ENCODE measurements at places on chromosomes 1 and 21.

- DNase-seq, result no peak
Measured at GRCh38 chr1:235648954-235649367, 623 bp downstream of the GNG4 start.

DNA sequence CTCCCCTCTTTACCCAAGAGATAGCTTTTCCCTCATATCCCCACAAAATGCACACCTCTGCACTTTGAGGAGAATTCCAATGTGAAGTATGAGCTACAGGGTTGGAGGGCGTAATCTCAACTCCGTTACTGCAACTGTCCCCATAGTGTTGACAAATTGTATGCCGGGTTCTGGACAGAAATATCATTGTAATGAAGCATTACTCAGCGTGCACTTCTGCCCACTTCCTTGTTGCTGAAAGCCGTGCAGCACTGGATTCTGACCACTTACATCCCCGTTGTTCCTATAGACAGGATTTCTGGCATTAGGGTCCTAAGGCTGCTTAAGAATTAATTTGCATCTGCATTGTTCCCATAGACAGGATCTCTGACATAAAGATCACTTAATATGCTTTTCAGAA is 205.6 kb downstream of the RHOU start:
- DNase-seq, result no peak

GRCh38 chr21:42768324-42769121 is 110.8 kb downstream of the WDR4 start:
- DNase-seq, result no peak

- DNase-seq, result no peak
Measured at GRCh38 chr21:36990508-36991205, 15.8 kb upstream of the RIPPLY3 start.

GRCh38 chr1:206814716-206815341 is 42.5 kb upstream of the IL10 start:
- no peak for DNase-seq

DNA sequence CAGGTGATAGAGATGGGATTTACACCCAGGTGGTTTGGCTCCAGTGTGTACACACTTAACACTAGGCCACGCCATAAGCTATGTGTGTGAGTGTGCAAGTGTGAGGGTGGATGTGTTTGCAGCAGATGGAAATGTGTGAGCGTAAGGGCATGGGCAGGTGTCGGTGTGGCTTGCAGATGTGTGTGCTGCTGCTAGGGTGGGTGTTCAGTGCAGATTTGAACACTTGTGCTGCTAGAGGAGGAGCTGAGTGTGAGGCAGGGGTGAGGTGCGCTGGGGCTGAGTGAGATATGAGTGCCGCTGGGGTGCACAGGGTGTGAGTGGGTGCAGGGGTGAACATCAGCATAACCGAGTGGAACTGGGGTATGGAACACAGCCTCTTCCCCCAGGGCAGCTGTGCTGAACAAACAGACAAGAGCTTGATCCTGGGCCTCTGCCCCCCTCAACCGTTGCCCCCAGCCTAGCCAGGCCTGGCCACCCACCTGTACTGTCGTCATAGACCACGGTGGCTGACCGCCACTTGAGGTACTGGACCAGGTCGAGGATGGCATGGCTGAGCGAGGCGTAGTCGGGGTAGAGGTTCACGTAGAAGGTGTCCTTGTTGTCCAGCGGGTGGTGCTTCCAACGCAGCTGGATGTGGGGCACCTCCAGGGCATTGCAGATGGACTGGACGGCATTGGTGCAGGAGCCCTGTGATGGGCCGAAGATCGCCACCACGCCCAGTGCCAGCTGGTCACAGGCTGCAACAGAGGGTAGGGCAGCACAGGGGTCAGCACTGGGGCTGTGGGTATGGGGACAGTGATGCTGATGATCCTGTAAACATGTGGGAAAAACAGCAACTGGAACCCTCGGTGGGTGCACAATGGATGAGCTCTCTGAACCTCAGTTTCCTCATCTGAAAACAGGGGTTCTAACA is 153.9 kb downstream of the GRIK3 start:
- DNase-seq, result no peak

DNA sequence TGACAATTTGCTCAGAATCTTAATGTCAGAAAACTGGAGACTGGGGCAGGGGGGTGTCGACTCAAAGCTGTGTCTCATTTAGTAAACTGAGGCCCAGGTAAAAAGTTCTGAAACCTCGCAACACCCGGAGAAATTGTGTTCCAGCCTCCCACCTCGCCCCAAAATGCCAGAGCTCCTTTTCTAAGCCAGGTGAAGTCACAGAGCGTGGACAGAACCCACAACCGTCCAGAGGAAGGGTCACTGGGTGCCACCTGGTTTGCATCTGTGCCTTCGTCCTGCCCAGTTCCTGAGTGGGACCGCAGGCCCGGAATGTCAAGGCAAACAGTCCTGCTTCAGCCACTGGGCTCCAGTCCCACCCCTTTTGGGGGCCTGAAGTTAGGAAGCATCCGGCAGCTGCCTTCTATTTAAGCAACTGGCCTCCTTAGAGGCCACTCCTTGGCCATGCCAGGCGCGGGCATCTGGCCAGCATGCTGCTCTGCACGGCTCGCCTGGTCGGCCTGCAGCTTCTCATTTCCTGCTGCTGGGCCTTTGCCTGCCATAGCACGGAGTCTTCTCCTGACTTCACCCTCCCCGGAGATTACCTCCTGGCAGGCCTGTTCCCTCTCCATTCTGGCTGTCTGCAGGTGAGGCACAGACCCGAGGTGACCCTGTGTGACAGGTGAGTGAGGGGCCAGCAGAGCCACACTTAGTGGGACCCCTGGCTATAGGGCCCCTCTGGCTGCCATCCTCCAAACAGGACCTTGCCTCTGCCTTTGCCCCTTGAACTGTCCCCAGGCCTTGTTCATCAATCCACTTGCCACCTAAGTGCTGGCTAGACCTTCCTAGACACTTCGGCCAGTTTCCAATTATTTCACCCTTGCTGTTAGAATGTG is at the start of gene TAS1R1:
TSS of gene TAS1R1 (plus strand) at position 401 of the 872 bp plus-strand sequence. CDS start at position 468, 67 bp downstream.
- DNase-seq, result no peak

GRCh38 chr1:12184008-12184681 is 17.4 kb downstream of the TNFRSF1B start:
- no peak for DNase-seq

- no peak for DNase-seq
Measured at GRCh38 chr1:219566951-219567947, 45.7 kb downstream of the ZC3H11B start.

DNA sequence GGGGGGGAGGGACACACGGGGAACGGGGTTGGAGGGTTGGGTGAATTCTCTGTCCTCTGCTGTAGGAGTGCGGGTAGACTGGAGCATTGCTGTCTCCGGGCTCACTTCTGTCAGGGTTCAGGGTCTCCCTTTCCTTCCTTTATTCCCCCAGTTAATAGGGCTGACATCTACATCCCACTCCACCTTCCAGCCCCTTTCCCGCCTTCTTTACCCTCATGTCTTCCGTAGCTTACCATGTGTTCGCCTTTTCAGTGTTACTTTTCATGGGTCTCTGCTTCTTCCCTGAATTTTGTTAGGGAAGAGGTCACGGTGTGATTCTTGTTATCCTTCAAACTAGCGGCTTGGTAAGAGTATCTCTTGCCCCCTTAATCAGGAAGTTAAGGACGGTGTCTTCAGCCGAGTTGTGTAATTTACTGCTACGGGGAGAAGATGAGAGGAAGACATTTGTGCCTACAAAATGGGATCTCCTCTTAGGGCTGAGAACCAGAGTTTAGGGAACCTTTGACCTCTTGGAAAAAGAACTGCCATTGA is 917 bp downstream of the RAP1A start:
- DNase-seq, result no peak
